ENCODE measurements at places on chromosomes 5 and 9. TPM values are rescaled to one million over a fixed set of nuclear protein-coding genes. Genes with fewer than 3 reads are reported as not detected.

- DNase-seq: peak; percentile 79
Observed at GRCh38 chr5:119355685-119356611, at the start of gene TNFAIP8. TSS of gene TNFAIP8 (plus strand) at chr5:119356019. CDS start at chr5:119356091, 72 bp downstream.

GRCh38 chr9:126658201-126658825, 44.6 kb downstream of the LMX1B start:
- no peak for DNase-seq

DNA sequence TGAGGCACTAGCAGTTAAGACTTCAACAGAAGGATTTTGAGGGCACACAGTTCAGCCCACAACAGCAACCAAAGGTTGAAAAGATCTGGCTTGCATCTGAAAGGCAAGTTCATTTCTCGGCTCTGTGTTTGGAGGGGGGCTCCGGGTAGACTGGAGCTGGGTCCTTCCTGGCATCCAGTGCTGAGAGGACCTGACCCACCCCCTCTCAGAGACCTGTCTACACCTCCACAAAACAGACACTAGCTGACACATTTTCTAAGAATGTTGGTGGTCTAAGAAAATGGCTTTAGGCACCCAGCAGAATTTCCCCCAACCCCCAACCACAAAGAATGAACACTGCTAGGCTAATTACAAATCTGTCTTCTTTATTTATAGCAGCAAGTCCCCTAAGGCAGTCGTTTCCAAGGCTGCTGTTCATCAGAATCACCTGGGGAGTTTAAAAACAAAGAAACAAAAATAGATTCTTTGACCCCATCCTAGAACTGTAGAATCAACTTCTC, 6.2 kb upstream of the PTCH1 start:
- DNase-seq: no peak

- no peak for DNase-seq
Observed at GRCh38 chr5:40616781-40617180, 62.9 kb upstream of the PTGER4 start.

Gene CAMK4
- 2.7 TPM for total RNA-seq

- DNase-seq: peak; percentile 31
Observed at GRCh38 chr9:133306242-133307204, 29.5 kb downstream of the SURF6 start.

- peak; percentile 69 for DNase-seq
Observed at GRCh38 chr5:149730620-149731331, 666 bp downstream of the PPARGC1B start.

DNA sequence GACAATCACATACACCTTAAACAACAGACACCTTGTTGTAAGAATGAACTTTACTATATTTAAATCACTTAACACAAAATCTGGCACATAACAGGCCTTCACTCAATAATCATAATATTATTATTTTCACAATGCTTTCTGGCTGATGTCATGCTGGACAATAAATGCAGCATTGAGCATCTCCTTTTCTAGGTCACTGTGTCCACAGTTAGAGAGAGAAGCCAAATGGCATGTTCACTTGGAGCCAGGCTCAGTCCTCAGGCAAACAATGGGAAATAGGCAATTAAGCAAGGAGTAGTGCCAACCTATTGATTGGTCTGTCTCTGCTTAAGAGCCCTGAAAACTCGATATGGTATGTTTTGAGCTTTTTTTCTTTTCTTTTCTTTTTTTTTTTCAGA, 50.6 kb upstream of the KLF4 start:
- no peak for DNase-seq

- no peak for DNase-seq
Observed at GRCh38 chr5:127785098-127785927, 82.1 kb downstream of the CCDC192 start.

Measured in left lobe of liver (tissue), 2 donors.